GM20000 (cell line): ENCODE measurements at places on chromosomes 6 and 20.

DNA sequence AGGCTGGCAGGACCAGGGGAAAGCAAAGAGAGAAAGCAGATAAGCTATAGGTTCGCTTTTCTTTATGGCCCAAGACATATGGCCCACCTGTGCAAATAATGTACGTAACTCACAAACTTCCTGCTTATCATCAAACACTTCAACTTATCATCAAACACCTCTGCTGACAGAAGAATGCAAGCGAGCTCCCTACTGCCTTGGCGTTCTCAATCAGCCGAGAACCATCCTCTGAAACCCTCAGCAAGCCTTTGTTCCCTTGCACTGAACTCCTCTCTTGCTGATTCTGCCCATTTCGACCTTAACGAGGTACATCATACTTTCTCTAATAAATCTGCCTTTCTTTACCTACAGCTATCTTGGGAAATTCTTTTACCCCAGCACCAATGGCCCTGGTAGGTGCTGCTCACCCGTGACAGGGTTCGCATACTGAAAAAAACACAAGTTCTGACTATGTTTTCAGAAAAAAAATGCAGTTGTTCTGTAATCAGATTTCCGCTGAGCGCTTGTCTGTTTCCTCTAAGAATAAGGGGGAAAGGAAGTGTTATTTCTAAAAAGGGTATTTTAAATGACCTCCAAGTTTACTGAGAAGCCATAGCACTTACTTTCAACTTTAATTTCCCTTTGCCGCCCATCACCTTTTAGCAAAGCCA, 28.3 kb downstream of the SERPINB6 start:
- no peak for DNase-seq

DNA sequence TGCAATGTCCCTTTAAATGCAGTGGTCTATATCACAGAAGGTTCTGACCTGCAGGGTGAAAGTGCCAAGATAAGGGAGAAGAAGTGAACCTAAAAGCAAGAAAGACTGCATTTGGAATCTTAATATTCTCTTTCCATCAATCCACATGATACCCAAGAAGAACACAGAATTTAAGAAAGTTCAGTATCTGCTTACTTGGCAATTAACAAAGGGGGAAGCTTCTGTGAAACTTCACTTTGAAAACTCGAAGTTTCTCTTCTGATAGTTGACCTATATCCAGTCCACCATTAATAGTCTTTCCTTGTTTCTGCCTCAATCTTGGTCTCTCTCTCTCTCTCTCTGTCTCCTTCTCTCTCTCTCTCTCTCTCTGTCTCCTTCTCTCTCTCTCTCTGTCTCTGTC, 592.0 kb downstream of the UTRN start:
- DNase-seq = no peak

GRCh38 chr6:119201480-119201879, 123.0 kb upstream of the FAM184A start:
- DNase-seq = no peak

- no peak for DNase-seq
These were observed 21.7 kb downstream of the COL20A1 start for GRCh38 chr20:63314566-63315239.

DNA sequence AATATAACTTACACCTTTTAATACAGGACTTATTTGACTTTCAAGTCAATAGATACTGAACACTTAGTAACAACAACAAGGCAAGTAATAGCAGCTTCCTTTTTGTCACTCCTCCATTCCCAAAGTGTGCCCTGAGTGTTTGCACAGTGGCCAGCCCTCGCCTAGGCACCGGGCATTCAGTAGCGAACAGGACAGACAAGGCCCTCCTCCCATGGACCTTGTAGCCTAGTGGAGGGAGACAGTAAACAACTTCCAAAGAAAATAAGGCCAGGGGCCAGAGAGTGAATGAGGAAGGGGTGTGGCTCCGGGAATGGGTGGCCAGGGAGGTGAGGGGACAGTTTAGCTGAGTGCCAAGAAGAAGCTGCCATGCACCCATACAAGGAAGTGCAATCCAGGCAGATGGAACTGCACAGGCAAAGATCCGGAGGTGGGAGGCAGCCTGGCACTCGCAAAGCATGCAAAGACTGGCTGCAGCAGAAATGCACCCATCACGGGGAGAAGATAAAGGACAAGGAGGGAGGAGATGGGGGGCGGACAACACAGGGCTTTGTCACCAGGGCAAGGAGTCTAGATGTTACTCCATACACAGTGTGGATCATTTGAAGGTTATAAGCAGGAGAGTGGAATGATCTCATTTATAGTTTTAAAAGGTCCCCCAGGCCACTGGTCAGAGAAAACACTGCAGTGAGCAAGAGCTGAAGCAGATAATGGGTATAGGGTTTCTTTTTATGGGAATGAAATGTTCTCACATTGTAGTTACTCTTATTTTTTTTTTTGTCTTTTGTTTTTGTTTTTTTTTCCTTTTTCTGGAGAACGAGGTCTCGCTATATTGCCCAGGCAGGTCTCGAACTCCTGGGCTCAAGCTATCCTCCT, 32.2 kb downstream of the ATP9A start:
- no peak for DNase-seq

DNA sequence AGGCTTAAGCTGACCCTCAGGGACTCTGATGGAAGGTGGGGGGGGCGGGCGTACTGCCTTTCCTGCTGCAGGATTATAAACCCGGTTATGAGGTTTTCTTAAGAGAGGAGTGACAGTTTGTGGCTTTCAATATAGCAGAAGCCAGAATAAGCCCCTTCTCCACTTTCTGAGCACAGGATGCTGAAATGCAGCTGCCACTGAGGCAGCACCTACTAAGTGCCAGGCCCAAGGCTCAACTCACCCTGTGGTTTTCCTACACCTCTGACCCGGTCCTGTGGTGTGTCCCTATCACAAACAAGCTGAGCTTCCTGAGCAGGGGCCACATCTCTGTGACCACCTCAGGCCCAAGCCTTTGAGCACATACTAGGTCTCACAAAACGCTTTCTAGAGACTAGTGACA, 59.6 kb upstream of the NFATC2 start:
- DNase-seq = no peak

DNA sequence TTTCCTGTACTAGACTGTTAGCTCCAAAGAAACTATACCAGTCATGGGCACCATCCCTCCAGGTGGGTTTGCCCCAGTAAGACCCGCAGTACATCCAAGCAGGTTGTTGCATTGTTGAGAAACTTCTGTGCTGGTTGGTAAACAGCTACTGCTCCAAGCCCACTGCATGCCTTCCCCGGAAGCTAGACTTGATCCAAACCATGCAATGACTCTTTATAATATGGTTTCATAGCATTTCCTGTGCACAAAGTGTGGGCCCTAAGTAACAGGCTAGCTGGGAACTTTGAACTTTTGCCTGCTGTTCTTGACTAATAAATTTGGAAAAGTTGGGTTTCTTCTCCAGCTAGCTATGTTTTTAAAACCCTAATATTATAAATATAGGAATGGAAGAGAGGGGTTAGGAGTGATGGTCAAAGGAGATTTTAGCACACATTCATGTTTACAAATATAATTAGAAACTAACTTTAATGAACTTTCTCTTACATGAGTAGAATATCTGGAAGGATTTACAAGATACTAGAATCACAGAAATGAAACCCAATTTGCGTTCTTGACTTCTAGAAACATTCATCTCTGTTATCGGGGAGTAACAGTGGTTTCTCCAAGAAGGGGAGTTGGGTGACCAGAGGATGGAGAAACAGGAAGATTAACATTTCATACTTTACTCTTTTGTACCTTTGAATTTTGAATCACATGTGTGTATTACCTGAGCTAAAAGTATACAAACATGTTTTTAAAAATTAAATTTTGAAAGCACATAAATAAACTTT, 51.7 kb downstream of the GFOD1 start:
- DNase-seq = no peak

DNA sequence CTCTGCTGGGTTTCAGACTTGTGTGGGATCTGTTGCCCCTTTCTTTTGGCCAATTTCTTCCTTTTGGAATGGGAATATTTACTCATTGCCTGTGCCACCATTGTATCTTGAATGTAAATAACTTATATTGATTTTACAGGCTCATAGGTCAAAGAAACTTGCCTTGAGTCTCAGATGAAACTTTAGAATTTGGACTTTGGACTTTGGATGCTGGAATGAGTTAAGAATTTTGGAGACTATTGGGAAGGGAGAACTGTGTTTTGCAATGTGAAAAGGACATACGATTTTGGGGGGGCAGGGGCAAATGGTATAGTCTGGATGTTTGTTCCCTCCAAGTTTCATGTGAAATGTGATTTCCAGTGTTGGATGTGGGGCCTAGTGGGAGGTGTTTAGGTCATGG, 62.6 kb upstream of the TNFRSF21 start:
- no peak for DNase-seq

- no peak for DNase-seq
These were observed 88.8 kb downstream of the PRSS35 start for GRCh38 chr6:83601119-83601518.

GRCh38 chr20:38267296-38267695, 6.8 kb upstream of the KIAA1755 start:
- DNase-seq = no peak

DNA sequence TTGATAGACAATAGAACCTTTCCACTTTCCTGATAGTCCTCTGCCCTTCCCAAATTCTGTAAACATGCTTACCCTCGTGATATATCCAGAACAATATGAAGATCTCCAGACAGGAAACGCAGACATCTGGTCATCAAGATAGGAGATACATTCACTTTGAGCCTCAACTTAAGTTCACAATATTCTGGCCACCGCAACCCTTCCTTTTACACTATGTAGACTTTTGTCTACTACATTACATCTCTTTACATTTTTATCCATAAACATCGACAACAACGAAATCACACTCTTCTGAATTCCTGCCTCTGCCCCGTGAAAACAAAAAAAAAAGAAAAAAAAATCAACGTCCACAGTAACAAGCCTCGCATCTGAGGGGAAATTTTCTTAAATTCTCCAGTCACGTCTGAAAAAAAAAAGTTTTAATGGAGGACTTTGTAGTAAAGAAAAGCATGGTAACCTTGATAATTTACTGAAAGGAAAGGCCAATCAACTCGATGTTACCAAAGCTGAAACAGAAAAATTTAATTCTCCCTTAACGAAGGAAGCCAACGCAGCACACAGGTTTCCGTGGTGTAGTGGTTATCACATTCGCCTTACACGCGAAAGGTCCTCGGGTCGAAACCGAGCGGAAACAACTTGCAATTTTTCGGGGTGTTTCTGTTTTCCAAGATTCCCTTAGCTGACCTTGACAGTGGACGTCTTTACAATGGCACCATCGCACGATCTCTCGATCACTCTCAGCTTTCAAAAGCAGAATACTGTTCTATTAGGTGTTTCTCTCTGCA, 21.8 kb downstream of the POM121L2 start:
- DNase-seq = no peak

DNA sequence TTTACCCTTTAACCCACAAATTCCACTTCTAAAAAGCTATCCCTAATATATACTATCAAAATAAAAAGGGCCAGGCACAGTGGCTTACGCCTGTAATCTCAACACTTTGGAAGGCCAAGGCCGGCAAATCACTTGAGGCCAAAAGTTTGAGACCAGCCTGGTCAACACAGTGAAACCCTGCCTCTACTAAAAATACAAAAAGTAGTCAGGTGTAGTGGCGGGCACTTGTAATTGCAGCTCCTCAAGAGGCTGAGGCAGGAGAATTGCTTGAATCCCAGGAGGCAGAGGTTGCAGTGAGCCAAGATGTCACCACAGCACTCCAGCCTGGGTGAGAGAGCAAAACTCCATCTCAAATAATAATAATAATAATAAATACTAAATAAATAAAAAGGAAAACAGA, 82.5 kb downstream of the TRIM27 start:
- DNase-seq = no peak

DNA sequence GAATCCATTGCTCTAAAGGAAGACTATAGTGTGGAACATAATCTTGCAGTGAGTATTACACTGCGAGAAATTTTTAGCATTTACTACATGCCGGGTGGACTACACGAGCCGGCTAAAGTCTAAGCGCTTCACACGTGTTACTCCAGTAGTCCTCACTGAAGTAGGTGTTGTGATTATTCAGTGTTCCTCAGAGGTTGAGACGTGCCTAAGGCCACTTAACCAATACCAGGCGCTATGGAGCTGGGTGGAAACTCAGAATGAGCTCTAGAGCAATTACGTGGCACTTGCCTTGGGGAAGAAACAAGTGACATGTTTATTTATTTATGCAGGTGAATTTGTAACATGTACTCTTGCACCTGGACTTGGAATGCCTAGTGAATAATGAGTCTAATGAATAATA, 46.4 kb downstream of the SASH1 start:
- DNase-seq = no peak

DNA sequence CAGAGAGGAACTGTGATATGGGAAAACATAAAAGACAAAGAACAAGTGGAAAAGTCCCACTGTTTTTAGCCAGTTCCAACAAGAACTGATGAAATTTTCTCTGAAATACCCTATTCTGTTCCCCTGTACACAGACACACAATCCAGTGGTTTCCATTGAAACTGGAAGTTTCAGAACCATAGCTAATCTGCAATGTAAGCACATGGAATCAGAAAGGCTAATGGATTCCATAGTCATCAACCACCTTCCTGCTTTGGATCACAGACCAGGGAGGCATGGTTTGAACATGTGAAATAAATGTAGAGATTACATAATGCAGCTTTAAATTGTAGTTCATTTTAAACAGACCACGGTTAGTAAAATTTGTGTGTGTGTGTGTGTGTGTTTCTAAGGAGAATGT, 242.1 kb downstream of the GJA1 start:
- DNase-seq = no peak

- DNase-seq = peak; percentile 51
These were observed 67.3 kb upstream of the ZNF217 start for GRCh38 chr20:53660947-53661381.

DNA sequence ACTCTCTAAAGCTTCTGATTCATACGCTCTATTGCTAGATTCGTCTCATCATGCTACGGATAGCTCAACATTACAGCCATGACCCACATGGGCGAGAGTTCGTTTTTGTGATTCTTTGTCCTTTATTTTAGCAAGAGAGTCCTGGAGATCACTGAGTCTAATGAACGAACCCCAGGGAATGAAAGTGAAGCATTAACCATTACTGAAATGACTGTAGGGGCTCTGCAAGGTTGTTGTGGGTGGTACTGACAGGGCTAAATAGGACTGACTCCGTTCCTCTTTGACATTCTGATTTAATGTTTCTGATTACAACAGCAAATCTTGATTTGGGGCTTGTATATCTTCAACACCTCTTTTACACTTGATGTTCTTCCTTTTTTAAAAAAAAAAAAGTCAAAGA, 13.7 kb upstream of the RTF2 start:
- peak; percentile 53 for DNase-seq

GRCh38 chr6:4093288-4093687, 14.4 kb upstream of the FAM217A start:
- no peak for DNase-seq

GRCh38 chr20:54197621-54198604, 10.0 kb upstream of the PFDN4 start:
- DNase-seq = no peak

GRCh38 chr6:147578159-147578558, 69.7 kb downstream of the SAMD5 start:
- no peak for DNase-seq
